ENCODE measurements at places on chromosomes 6 and 20.

- no peak for DNase-seq
Observed at GRCh38 chr6:48826901-48827701, 636.0 kb downstream of the MMUT start.

DNA sequence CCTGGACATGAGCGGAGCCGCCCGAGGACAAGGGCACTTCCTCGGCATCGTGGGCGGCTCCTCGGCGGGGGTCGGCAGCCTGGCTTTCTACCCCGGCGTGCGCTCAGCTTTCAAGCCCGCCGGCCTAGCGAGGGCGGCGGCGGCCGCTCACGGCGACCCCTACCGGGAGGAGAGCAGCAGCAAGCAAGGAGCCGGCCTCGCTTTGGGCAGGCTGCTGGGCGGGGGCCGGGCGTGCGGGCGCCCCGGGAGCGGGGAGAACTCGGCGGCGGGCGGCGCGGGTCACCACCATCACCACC is 6.7 kb downstream of the PRDM13 start:
- DNase-seq, result no peak

GRCh38 chr20:43389211-43389610 is 68.5 kb upstream of the SRSF6 start:
- DNase-seq, result no peak

DNA sequence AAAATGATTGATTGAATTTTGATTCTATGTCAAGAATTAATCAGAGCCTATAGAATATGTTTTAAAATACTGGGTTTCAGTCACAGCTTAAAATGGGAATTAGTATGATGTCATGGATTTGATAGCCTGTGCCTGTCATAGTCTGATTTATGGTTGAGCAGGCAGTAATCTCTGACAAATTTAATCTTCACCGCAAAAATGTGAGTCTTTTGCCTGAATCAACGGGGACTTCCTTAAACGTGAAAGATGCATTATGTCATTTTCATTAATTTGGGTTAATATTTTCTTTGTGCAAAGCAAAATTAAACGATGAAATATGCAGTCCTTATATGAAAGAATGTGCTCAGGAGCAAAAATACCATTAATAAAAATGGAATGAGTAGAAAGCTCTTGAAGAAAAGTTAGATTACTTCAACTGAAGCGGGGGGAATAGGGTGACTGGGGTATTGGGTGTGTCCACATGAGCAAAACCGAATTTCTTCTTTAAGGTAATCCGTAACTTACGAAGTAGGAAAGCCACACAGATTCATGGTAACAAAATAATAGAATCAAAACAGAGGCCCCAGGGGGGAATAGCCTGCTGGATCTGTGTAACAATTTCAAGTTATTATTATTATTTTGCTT is 339.6 kb upstream of the NOX3 start:
- no peak for DNase-seq

DNA sequence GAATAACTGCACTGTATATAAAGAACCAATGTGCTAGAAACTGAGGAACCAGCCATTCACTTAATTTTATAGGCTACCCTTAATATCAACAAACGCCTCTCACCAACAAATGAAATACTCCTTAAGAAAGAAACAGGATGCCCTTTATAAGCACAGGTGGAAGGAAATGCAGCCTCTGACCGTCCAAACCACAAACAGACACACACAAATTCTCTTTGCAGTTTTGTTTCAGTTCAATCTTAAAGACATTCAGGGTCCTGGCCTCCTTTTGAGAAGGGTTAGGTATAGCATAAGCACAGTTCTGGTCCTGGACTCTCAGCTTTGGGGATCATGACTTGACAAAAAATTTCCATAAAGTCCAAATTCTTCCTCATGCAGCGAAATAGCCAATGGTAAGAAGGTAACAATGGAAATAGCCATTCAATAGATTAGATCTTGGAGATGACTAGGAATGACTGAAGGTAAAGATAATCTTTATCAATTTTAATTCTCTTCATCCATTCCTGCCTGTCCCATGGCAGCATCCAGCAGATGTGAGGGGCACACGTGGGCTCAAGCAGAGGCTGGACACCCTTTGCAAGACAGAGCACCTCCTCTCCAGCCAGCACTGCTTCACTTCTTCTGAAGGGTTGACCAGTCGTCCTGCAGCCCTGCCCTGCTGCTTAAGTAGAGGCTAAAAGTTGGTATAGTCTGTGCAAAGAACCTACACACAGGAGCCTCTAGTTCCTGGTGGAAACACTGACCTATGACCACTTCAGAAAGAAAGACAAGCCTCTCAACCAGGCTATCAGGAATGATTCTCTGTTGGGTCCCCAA is 123.9 kb downstream of the CD83 start:
- no peak for DNase-seq

- DNase-seq, result no peak
Observed at GRCh38 chr6:119267126-119267905, 82.2 kb downstream of the MAN1A1 start.

GRCh38 chr20:35120012-35120701 is 27.0 kb downstream of the EDEM2 start:
- peak; percentile 13 for DNase-seq

DNA sequence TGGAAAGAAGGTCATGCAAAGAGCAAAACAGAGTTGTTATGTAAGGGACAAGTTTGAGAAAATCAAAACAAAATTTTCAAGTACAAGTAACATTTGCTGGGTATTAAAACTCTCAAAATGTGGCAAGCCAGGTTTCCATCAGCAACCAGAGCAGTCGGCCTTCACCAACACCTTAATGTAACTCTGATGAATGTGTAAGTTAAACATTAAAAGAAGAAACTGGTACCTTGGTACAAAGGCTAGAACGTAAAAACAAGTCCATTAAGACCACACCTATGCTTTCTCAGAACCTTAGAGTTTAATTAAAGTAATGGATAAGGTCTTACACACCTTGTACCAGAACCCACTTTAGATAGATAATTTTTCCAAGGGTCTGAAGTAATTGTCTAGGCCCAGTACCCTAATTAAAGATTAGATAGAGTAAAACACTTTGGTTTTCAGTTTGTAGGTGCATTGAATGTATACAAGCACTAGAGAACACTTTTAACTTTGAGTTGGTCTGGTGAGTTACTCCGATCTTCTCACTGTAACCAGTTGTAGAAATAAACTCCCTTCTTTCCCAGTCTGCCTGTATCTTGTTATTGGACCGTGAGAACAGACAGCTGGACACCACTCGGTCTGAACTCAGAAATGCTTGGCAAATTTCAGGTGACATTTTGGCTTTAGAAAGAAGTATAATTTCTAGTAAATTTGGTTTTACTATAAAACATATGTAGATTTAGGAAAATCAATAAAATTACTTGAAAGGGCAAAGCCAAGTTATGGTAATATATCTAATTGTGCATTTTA is 319.4 kb downstream of the HTR1B start:
- DNase-seq, result no peak

DNA sequence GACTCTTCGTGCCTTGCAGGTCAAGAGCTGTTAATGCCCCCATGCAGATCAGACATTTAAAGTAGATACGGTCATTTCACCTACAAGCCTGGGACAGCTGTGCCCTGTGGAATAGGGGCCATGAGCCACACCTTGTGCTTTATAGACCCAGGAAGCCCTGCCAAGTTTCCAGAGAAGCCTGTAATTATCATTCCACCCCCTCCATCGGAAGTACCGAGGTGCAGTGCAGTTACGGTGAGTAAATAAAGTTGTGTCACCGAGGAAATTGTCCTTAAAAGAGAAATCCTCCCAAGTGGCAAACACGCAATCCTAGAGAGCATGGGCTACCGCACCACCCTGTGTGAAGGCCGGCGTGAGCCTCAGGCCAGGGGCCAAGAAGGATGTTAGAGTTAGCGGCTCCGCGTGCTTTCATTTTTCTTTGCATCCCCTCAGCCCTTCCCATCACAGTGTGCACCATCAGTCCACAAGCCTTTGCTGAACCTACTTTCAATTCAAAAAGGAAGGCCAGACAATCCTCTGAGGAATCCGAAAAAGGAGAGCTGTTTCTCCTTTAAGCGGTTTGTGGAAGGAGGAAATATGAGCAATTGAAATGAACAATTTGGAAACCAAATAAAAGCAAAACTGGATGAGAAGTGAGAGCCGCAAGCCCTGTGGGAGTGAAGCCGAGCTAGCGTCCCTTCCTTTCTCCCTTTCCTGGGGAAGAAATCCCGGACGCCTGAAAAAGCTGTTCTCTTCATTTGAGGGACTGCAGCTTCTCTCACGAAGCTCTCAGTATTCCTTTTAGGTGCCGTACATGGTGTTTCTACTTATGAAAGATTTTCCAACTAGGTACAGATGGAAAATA is 183.3 kb upstream of the PDE10A start:
- DNase-seq, result no peak

DNA sequence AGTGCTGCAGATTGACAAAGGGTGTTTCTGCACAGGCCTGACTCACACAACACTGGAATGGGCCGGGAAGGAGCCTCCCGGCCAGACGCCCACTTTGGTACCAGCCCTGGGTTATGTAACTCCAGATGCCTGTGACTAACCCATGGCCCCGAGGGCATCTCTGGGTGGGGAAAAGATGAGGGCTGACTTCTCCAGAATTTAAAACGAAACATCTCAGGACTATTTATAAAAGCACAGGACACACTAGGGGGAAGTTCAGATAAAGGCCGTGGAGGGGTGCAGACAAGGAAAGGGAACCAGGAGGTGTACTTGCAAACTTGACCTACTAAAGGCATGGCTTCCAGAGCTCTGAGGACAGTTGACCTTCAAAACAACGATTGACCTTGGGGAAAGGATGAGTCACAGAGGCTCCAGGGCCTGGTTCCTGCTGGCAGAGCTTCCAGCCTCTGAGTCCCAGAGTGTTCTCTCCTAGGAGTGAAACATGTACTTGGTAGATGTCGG is 196.9 kb downstream of the NFATC2 start:
- no peak for DNase-seq

GRCh38 chr20:3786126-3786484 is 435 bp downstream of the CENPB start:
- no peak for DNase-seq

- no peak for DNase-seq
Observed at GRCh38 chr20:57615445-57615811, 4.8 kb downstream of the ZBP1 start.

Measured in hematopoietic multipotent progenitor cell treated with erythropoietin and hydrocortisone succinate and interleukin-3 and kit ligand, for 17 days (in vitro differentiated cells).